WTC11 (cell line): ENCODE measurements at places on chromosomes 1 and 21. TPM values are rescaled to one million over a fixed set of nuclear protein-coding genes. Genes with fewer than 3 reads are reported as not detected.

Gene KCNH1
- total RNA-seq: 0.11 to 0.21 TPM (median 0.17 TPM) in 3 replicates

GRCh38 chr1:5720484-5720883, 271.7 kb downstream of the NPHP4 start:
- H3K36me3 ChIP-seq: peaks cover 13% of the 10 kb centered on the region
- no peak overlapping the region for H3K4me3 ChIP-seq
- H3K4me1 ChIP-seq: peaks cover 30% of the 10 kb centered on the region
- no peak overlapping the region for H3K27ac ChIP-seq

DNA sequence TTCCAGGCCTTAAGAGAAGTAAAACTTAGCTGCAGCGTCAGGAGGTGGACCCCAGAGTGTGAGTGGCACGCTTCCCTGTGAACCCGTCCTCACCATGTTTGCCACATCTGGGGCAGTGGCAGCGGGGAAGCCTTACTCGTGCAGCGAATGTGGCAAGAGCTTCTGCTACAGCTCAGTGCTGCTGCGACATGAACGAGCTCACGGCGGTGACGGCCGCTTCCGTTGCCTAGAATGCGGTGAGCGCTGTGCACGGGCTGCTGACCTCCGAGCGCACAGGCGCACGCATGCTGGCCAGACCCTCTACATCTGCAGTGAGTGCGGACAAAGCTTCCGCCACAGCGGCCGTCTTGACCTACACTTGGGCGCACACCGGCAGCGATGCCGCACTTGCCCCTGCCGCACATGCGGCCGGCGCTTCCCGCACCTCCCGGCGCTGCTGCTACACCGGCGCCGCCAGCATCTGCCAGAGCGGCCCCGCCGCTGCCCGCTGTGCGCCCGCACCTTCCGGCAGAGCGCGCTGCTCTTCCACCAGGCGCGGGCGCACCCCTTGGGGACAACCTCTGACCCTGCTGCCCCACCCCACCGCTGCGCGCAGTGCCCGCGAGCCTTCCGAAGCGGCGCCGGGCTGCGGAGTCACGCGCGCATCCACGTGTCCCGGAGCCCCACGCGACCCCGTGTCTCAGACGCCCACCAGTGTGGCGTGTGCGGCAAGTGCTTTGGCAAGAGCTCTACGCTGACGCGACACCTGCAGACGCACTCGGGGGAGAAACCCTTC, 9.3 kb downstream of the ZNF672 start:
- H3K4me1 ChIP-seq: no peaks in the 10 kb centered on the region
- H3K36me3 ChIP-seq: peaks cover 25% of the 10 kb centered on the region
- H3K27ac ChIP-seq: no peak overlapping the region
- H3K4me3 ChIP-seq: no peak overlapping the region

DNA sequence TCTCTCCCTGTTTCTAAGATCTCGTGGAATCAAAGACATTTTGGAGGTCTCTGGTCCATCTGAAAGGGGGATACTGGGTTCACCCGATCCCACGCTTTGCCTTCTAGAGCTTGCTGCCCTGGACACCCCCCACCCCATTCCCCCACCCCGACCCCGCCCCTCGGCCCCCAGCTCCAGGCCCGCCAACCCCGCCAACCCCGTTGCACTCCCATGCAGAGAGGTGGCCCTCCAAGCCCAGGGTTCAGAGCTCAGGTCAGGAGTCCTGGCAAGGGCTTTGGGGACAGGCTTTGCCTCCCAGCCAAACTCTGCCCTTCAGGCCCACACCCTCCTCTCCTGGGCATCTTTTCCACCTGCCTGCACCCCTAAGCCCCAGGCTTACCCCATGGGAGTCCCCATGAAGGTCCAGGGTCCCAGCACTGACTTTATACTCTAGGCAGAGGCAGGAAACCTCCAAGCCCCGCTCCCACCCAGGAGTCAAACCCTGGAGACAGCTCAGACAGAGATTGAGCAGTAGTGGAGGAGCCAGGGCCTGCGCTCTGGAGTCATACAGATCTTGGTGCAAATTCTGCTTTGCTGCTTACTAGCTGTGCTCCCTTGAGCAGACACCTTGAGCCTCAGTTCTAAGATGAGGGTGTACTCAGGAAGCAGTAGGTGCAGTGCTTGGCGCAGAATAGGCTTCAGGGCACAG, 155.9 kb downstream of the FOXD2 start:
- peaks cover 6% of the 10 kb centered on the region; the same call in 1 of the 2 replicates for H3K27me3 ChIP-seq
- H3K27ac ChIP-seq: no peak overlapping the region

DNA sequence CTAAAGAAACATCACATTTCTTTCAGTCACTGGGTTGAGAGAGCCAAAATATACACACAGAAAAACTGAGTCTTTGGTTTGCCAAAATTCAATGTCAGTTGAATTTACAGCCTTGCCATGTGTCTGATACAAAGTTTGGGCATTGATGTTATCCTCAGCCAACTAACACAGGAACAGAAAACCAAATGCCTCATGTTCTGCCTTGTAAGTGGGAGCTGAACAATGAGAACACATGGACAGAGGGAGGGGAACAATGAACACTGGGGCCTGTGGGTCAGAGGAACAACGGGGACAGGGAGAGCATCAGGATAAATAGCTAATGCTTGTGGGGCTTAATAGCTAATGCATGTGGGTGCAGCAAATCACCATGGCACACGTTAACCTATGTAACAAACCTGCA, 39.6 kb upstream of the C21orf91 start:
- peaks cover 21% of the 10 kb centered on the region for H3K4me1 ChIP-seq
- DNase-seq: no peak
- H3K4me3 ChIP-seq: no peak overlapping the region
- H3K36me3 ChIP-seq: peaks cover 14% of the 10 kb centered on the region

DNA sequence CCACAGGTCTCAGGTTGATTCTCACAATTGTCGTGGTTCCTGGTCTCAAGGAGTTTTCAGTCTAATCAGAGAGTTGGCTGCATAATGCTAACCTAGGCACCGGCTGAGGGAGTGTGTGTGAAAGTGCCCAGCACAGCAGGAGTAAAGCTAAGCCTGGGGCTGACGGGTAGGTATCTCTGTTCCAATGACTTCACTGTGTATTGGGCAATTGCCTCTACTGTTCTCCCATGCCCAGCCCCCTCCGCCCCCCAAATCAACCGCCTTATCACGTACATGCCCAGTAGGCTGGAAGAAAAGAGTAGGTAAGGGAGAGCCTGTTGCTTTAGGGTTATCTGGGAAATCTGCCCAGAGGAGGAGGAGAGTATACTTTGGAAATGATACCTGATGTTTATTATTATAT, 54.7 kb downstream of the MRPS6 start:
- peaks cover 82% of the 10 kb centered on the region for H3K4me1 ChIP-seq
- H3K27ac ChIP-seq: peak overlapping the region; percentile 82
- H3K36me3 ChIP-seq: peaks cover 40% of the 10 kb centered on the region

- no peaks in the 10 kb centered on the region for H3K36me3 ChIP-seq
- no peak for DNase-seq
- H3K4me1 ChIP-seq: peaks cover 3% of the 10 kb centered on the region
Measured at GRCh38 chr1:3231826-3232225, 162.8 kb downstream of the PRDM16 start.

DNA sequence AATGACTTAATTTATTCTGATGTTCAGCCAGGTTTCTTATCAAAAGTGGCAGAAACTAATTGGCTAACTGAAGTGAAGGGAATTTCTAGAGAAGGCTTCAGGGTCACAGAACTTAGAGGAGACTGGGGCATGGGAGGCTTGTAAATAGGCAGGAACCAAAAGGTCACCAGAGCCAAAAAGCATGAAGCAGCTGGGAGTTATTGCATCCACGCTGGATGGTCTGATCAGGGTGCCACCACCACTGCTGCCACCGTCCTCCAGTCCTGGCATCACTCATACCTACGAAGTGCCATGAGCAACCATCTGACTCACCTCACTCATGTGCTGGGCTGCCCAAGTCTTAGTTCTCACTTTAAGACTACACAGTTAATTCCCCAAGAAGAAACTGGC, 82.5 kb upstream of the DPH5 start:
- H3K36me3 ChIP-seq: no peaks in the 10 kb centered on the region
- no peak for DNase-seq

GRCh38 chr1:238710697-238711096, 675.7 kb upstream of the CHRM3 start:
- H3K4me3 ChIP-seq: no peak overlapping the region
- peak; percentile 15 for DNase-seq
- no peaks in the 10 kb centered on the region for H3K27me3 ChIP-seq

DNA sequence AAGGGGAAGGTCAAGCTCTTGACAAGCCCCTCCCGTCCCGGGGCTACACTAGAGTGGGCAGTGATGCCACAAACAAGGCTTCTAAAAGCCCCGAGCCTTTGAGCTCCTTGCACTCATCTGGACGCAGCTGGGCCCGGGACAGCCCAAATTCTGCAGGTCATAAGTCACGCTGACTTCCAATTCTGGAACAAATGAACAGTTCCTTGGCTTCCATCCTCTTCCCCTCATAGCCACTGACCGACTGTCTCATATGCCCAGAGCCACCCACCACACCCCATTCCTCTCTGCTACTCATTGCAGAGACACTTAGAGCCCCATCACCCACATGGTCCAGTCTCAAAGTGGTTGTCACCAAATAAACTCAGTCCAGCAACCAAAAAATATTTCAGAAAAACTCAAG, 32.8 kb upstream of the PRELP start:
- DNase-seq: no peak
- H3K36me3 ChIP-seq: peaks cover 11% of the 10 kb centered on the region
- H3K4me1 ChIP-seq: peaks cover 24% of the 10 kb centered on the region
- H3K27ac ChIP-seq: no peak overlapping the region
- H3K27me3 ChIP-seq: peaks cover 11% of the 10 kb centered on the region
